ENCODE measurements at places on chromosomes 16 and 17.

- no peak for DNase-seq
These were observed 5.4 kb downstream of the NQO1 start for GRCh38 chr16:69720822-69721430.

DNA sequence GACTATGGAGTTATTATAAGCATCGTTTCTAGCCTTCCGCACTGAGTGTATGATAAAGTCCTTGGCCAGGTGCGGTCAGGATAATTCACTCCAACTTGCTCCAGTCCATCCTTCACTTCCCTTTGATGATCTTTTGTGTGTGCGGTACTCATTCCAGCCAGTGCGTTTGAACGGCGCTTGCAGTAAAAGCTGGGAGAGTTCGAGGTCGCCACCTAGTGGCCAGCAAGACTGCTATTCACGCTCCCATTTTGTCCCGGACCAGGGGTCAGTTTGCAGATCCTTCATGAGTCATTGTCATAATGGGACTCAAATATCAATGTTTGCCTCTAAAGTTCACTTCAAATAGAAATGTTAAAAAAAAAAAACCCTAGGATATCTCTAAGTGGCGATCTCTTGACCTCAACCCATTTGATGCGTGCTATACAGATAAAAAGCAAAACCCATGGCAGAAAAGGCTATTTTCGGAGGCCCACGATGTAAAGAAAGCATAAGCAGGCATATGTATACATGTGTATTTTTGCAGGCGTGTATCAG lies 417.1 kb downstream of the TMEM114 start:
- DNase-seq, result no peak

GRCh38 chr16:72689851-72690250 lies 358.1 kb downstream of the ZFHX3 start:
- DNase-seq, result no peak

DNA sequence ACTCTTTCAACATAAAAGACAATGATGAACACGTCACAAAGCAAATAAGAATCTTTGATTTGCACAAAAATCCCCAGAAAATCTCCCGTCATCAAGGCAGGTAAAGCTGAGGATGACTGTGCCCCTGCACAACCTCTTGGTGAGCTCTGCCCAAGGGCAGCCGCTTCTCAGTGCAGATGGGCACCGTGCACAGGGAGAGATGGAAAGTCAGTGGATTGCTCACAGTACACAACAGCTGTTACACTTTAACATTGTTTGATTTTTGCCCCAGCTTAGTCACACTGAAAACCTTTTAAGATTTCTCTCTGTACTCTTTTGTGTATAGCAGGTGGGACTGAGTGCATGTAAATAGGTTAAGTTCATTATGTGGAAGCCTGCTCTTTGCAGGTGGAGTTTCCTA lies 104.2 kb downstream of the CDK5R1 start:
- no peak for DNase-seq

GRCh38 chr17:6085812-6086211 lies 15.6 kb downstream of the WSCD1 start:
- no peak for DNase-seq

GRCh38 chr16:73605309-73605708 lies 557.4 kb upstream of the ZFHX3 start:
- no peak for DNase-seq

GRCh38 chr17:652314-652713 lies 62.3 kb downstream of the VPS53 start:
- no peak for DNase-seq

DNA sequence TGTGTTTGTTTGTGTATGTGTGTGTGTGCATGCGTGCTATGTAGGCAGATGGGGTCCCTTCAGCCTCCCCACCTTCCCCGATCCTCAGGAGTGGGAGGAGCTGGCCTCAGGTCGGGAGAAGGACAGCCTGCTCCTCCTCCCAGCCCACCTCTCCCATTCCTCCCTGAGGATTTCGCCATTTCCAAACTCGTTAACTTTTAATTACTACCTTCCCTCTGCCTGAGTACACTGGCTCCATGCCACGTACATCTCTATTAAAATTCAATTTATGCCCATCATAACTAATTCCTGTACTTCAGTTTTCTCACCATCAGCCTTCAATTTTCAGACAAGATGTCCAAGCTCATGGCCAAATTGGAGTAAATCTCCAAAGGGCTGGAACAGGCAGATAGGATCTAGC lies 148.6 kb downstream of the SDK2 start:
- DNase-seq, result no peak

DNA sequence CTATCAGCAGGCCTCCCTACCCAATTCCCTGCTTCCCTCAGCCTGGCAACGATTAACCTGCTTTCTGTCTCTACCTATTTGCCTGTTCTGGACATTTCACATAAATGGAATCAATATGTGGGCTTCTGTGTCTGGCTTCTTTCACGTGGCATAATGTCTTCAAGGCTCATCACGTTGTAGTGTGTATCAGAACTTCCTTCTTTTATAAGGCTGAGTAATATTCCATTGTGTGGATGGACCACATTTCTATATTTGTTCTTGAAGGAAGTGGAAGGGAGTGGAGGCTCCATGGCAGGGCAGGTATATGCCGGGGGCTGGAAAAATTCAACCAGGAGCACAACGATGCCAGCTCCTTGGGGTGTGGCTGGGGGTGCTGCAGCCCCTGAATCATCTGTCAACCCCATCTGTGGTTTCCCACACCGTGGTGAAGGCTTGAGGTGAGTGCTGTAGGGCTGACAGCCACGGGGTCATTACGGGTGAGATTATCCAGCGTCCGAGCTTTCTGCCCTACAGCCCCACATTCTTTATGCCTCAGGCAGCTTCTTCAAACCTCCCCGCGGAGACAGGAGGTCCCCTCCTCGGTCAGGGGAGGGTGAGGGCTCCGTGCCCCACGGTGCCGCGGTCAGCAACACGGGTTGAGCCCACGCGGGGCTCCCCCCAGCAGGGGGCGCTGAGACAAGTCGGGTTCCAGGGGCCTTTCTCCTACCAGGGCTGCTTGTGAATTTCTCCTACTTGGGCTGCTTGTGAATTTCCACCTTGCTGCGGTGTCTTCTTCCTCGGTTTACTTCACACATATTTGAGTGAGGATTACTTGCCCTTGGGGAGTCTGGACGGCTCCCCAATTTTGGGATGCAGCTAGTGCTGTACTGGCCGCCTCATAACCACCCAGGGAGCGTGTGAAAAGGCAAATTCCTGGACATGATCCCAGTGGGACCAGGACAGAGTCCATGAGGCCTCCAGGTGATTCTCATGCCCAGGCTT lies 18.3 kb upstream of the WFIKKN2 start:
- DNase-seq, result peak; percentile 52

- DNase-seq, result no peak
These were observed 74.1 kb upstream of the IRX3 start for GRCh38 chr16:54360681-54361080.

DNA sequence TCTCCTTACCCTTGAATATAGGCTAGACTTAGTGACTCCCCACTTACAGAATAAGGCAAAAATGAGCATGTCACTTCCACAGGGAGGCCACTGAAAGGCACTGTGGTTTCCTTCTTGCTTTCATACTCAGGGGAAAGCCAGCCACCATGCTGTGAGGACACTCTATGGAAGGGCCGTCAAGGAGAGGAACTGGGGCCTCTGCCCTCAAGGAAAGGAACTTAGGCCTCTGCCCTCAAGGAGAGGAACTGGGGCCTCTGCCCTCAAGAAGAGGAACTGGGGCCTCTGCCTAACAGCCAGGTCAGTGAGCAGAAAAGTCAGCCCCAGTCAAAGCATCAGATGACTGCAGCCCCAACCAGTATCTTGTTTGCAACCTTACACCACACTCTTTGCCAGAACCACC lies 30.1 kb downstream of the VPS35 start:
- DNase-seq, result no peak

GRCh38 chr17:17403899-17404576 lies 72.8 kb upstream of the MED9 start:
- DNase-seq, result peak; percentile 72

DNA sequence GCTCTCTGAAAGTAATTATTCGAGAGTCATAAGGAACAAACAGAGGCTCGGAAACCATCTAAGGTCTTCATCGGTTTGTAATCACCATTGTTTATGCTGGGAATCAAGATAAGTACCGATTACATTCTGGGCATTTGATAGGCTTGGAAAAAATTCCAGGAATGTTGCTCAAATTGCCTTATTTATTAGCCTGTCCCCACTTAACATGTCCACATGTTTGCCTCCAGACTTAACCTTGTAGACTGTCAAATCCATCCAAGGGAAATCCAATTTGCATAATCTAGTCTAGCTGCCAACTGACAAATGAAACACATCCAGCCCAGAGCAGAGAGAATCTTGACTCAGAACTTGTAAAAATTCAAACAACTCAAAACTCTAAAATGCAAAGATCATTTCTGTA lies 51.3 kb upstream of the TMC5 start:
- DNase-seq, result no peak

GRCh38 chr17:48584223-48584741 lies 5.8 kb downstream of the HOXB3 start:
- DNase-seq, result no peak

- DNase-seq, result no peak
These were observed 532 bp downstream of the CNTNAP1 start for GRCh38 chr17:42682722-42683403.

DNA sequence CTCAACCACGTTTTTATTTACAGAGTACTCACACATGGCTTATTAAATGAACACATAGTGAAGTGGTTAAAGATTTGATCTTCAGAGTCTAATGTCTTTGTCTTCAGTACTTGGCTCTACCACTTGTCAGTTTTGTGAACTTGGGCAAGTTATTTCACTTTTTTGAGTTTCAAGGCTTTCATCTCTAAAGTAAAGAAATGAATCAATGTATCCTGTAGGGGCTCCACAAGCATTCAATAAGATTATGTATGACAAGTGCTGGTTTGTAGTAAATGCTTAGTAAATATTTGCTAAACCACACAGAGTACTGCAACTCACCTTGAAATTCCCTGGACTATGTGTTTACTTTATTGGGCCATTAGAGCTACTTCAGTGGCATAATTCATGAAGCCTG lies 446.0 kb upstream of the GOT2 start:
- DNase-seq, result no peak

DNA sequence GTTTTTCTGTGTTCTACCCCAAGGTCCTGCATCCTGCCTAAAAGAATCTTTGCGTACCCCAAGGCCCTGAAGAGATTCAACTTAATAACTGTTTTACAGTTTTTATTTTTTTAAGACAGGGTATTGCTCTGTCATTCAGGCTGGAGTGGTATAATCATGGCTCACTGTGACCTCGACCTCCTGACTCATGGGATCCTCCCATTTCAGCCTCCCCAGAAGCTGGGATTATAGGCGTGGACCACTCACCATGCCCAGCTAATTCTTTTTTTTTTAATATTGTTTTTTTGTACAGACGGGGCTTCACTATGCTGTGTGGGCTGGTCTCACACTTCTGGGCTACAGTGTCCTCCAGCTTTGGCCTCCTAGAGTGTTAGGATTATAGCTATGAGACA lies 9.3 kb upstream of the FAAP100 start:
- DNase-seq, result no peak

DNA sequence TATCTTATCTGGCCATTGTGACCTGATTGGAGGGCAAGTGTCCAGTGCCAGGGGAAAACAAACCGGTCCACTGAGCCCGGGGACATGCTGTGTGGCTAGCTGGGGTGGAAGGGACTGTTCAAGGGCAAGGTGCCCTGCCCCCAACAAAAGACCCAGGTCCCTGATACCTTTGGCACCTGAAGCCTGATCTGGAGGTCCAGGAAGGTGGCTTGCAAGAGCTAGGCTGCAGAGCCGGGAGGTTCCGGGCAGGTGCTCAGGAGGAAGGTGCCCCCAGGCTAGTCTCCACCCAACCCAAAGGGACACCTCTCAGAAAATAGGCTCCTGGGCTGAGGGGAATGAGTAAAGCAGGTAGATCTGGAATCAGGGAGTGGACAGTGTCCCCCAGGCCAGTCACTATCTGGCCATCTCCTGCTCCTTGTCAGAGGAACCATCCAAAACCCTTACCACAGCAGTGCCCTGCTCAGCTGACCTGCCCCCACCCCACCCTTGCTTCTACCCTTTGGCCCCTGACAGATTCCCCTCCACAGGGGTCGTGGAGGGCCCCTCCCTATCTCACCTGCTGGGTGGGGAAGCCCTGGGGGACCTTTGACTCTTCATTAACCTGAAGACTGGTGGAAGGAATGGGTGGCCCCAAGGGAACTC lies 6.2 kb downstream of the NAT9 start:
- no peak for DNase-seq

DNA sequence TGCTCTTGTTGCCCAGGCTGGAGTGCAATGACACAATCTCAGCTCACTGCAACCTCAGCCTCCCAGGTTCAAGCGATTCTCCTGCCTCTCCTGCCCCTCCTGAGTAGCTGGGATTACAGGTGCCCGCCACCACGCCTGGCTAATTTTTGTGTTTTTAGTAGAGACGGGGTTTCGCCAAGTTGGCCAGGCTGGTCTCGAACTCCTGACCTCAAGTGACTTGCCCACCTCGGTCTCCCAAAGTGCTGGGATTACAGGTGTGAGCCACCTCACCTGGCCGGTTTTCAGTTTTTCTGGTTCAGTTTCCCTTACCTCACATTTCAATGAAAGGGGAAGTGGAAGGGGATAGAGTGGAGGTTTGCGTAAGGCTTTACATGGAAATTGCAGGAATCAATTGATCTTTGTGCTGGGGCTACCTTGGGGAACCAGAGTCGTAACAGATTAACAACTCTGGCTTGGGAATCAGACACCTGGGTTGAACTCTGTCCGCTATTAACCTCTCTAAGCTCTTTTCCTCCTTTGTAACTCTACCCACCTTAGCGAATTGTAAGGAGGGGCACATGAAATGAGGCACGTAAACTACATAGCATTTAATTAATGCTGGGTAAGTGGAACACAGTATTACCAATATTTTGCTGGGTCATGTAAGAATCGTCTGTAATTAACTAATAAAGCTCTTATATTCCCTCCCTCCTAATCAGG lies 3.2 kb downstream of the MPV17L start:
- DNase-seq, result no peak

GRCh38 chr16:78353640-78354275 lies 254.3 kb downstream of the WWOX start:
- no peak for DNase-seq

- no peak for DNase-seq
These were observed 26.9 kb upstream of the SUPT4H1 start for GRCh38 chr17:58378733-58379510.

- no peak for DNase-seq
These were observed 33.7 kb downstream of the RGS9 start for GRCh38 chr17:65170839-65171238.

Measured in CD4-positive, alpha-beta T cell (primary cell).